Activated CD8-positive, alpha-beta memory T cell treated with anti-CD3 and anti-CD28 coated beads, Interleukin-2, amount 50 U/mL, for 48 hours (primary cell): ENCODE measurements at places on chromosomes 7 and 10.

- no peak for DNase-seq
These were observed 92.4 kb upstream of the BTBD16 start for GRCh38 chr10:122178655-122179054.

- DNase-seq = no peak
These were observed 54.1 kb downstream of the SRI start for GRCh38 chr7:88165697-88166096.

DNA sequence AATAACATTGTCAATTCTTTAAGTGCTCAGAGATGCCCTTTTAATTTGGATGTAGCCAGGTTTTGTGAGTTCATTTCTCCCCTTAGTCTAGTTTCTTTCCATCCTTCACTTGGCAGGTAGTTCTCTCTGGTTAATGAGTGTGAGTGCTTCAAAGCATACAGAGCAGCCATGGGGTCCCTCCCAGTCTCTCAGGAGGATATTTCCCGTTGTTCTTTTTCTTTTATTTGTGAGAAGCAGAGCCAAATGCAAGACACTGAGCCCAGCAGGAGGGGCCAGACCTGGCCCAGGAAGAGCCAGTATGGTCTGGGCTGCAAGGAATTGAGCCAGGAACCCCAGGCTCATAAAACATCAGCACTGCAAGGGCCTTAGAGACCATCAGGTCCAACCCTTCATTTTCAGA is 52.4 kb downstream of the PLCE1 start:
- no peak for DNase-seq

- DNase-seq = no peak
These were observed 52.0 kb downstream of the LRRC4 start for GRCh38 chr7:127979113-127979727.

DNA sequence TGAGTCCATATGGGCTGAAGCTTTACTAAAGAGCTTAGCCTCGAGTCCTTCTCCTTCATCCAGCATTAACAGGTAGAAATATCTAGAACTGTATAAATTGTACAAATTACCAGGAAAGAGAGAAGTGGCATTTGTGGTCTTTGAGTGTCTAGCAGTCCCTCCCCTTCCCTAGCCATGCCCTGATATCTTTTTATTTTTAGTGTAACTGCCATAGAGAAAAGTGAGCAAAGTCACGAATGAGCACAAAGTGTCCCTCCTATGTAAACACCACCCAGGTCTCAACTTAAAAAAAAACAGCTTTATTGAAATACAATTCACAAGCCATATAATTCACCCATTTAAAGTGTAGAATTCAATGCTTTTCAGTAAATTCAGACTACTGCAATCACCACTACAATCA is 339.0 kb upstream of the ZMIZ1 start:
- no peak for DNase-seq

GRCh38 chr10:105075031-105075430 is 433.9 kb downstream of the SORCS3 start:
- DNase-seq = no peak

GRCh38 chr7:155763691-155764437 is 48.4 kb downstream of the SHH start:
- DNase-seq = peak; percentile 80

DNA sequence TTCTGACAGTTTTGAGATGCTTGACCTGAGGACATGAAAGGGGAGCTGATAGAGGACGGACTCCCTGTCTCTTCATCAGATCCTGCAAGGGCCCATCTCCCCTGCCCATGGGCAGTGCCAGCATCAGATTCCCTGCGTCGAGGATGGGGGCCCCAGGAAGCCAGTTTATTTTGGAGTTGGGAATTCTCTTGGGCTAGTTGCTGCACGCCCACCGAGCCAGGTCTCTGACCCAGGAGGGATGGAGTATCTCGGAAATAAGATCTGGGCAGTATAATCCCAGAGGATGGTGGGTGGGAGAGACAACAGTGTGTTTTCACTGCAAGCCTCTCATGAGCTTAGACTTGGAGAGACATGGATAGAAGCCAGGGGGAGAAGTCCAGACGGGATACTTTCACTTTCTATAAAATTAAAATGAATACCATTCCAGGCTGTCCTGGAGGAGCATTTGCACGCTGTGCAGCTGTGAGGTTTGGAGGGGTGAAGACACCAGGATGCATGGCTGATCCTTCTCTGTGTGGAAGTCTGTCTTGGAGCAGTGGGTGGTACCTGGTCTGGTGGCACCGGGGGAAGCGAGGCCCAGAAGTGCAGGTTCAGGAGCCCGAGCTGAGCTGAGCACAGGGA is 25.8 kb downstream of the DOCK1 start:
- no peak for DNase-seq

- DNase-seq = no peak
These were observed 17.1 kb downstream of the GBX1 start for GRCh38 chr7:151150388-151150787.

DNA sequence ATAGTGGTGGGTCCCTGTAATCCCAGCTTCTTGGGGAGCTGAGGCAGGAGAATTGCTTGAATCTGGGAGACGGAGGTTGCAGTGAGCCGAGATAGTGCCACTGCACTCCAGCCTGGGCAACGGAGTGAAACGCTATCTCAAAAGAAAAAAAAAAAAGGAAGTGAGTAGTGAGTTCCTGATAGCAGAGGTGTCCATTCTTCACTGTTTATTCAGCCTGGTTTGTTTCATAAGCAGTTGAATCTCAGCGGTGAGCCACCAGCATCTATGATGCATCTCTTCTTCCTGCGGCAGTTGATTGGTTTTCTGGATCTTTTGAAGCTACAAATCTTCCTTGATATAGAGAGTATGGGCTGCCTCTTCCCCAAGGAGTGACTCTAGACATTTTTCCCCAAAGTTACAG is 316.1 kb upstream of the MTPN start:
- DNase-seq = no peak

DNA sequence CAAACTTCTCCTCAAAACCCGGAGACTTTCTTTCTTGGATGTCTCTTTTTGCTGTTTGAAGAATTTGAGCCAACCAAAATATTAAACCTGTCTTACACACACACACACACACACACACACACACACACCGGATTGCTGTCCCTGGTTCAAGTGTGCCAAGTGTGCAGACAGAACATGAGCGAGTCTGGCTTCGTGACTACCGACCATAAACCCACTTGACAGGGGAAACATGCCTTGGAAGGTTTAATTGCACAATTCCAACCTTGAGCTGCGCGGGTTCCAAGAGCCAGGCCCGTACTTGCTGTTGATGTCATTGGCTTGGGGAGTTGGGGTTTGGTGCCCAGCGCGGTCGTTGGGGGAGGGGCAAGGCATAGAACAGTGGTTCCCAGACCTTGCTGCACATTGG is 1.7 kb downstream of the EGFR start:
- DNase-seq = no peak

GRCh38 chr7:128167791-128168666 is 73.0 kb upstream of the LEP start:
- no peak for DNase-seq

DNA sequence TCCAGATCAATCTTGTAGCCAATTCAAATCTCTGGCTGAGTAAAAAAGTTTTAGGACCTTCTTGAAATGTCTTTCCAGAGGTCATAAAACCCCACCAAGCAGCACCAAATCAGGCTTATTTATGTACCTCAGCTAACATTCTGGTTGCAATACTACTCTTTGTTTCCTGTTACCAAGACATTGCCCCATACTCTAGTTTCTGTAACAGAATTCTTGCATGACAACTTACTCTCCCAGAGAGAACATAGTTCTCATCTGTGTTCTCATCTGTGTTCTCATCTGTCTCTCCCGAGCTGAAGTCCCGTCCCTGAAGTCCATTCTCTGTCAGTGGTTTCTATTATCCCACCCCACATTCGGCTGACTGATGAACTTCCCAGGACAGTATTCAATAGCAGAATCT is 1285.1 kb downstream of the XPNPEP1 start:
- DNase-seq = no peak

- DNase-seq = no peak
These were observed 154.7 kb downstream of the MGMT start for GRCh38 chr10:129621693-129622092.

GRCh38 chr7:102248456-102249395 is 37.9 kb upstream of the SH2B2 start:
- DNase-seq = no peak

GRCh38 chr10:103678178-103678526 is 177.2 kb downstream of the SH3PXD2A start:
- DNase-seq = peak; percentile 84

DNA sequence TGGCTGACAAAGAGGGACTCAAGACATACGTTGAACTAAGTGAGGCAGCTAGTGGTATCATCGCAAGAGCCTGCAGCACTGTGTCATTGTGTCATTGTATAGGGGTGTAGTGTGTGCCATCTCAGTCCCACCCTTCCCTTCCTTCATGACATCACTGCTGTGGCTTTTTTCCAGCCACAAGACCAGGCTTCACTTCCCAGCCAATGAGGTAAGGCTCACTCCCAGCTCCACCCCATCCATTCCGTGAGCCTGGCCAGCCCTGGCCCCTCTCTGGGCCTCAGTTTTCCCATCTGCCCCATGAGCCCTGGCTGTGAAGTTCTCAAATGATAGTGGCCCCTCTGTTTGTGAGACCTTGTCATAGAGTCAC is 134.3 kb upstream of the ZMIZ1 start:
- DNase-seq = no peak
